ENCODE measurements at places on chromosomes 5 and 9.

DNA sequence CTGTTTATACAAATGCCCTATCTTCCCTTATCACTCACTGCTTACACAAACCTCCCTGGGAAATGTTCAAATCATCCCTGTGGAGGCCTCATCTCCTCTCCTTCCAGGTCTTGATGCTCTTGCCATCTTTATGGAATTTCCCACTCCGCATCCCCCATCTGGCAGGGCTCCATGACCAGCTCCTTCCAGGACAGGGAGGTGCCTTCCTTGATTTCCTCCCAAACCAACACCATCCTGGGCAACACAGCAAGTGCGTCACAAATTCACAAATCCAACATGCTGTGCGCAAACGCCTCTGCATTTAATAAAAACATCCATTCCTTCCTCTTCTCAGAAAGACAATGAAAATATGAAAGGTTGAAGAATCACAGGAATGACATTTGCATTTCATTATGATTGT lies 51.7 kb downstream of the EPB41L4A start:
- no peak for DNase-seq

- DNase-seq, result no peak
Measured at GRCh38 chr9:107630156-107630555, 140.6 kb upstream of the KLF4 start.

DNA sequence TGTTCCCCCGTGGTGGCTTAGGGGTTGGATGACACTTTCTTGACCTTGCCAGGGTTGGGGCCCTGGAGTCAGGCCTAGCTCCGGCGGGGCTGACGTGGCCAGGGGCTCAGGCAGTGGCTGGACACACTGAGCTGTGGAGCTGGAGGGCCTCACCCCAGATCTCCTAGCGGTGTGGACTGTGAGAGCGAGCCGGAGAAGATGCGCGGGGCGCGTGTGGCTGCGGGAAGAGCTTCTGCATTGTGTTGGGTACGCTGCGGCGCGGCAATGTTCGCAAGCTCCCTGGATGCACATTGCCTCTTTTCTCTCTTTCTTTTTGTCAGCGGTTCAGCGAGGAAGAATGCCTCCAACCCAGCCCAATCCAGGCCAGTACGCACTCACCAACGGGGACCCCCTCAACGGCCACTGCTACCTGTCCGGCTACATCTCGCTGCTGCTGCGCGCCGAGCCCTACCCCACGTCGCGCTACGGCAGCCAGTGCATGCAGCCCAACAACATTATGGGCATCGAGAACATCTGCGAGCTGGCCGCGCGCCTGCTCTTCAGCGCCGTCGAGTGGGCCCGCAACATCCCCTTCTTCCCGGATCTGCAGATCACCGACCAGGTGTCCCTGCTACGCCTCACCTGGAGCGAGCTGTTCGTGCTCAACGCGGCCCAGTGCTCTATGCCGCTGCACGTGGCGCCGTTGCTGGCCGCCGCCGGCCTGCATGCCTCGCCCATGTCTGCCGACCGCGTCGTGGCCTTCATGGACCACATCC lies 4.8 kb downstream of the NR2F1 start:
- no peak for DNase-seq

GRCh38 chr5:177982072-177982727 lies 13.8 kb downstream of the PROP1 start:
- no peak for DNase-seq

- peak; percentile 8 for DNase-seq
Measured at GRCh38 chr5:141373673-141374317, at the start of gene PCDHGA6. Gene PCDHGA6 (plus strand): TSS chr5:141373891. CDS start chr5:141374084, 193 bp downstream.

- no peak for DNase-seq
Measured at GRCh38 chr9:121841771-121842611, 190.6 kb downstream of the DAB2IP start.

- no peak for DNase-seq
Measured at GRCh38 chr5:43386960-43387362, 25.2 kb downstream of the CCL28 start.

GRCh38 chr9:92563116-92564100 lies 27.6 kb upstream of the ECM2 start:
- no peak for DNase-seq

GRCh38 chr9:121714075-121714705 lies 62.8 kb downstream of the DAB2IP start:
- no peak for DNase-seq

- DNase-seq, result peak; percentile 53
Measured at GRCh38 chr9:32581512-32582143, 8.7 kb upstream of the NDUFB6 start.

DNA sequence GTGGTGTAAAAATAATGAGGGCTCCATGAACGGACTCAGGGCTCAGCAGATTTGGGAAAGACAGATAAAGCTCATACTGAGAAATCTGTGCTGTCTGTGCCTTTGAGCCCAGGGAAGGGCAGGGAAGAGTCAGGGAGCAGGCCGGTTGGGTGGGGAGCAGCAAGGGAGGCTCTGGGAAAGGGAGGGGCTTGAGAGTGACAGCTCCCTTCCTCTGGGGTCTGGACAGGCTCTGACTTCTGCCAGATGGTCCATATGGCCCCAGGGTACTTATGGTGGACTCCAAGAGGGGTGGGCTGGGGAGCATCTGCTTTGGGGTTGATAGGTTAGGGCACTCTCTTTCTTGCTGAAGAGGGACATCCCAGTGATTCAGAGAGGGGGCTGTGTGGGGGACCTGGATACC lies 2.1 kb downstream of the NPR2 start:
- no peak for DNase-seq

DNA sequence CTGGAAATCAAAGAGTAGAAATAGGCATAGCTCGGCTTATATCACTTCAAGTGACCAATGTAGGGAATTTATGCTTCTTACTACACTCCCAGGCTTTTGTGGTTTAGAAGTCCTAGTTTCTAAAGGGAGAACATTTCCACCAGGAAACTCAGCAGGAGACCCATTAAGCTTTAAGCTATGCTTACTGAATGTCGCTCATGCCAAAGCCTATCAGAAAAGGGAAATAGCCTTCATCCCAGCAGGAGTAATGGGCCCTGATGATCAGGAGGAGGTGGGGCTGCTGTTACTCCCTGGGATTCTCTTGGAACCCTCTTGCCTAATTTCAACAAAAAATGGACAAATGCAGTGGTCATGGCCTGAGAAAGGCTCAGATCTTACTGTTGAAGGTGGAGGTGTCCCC lies 54.5 kb upstream of the SEMA6A start:
- no peak for DNase-seq

DNA sequence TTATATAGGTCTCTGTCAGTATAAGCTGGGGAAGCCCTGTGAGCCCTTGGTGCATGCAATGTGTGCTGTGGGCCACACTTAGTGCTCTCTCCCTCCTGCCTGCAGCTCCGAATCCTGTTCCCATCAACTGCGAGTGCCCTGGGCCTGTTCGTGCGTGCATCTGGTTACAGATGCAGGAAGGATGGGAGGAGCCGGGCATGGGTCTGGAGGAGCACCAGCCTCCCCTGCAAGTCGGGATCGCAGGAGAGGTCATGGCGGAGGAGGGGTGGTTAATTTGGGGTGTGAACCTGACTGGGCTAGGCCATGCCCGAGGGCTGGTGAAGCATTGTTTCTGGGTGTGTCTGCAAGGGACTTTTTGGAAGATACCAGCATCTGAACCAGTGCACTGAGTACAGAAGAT lies 274.6 kb upstream of the IRX4 start:
- no peak for DNase-seq

DNA sequence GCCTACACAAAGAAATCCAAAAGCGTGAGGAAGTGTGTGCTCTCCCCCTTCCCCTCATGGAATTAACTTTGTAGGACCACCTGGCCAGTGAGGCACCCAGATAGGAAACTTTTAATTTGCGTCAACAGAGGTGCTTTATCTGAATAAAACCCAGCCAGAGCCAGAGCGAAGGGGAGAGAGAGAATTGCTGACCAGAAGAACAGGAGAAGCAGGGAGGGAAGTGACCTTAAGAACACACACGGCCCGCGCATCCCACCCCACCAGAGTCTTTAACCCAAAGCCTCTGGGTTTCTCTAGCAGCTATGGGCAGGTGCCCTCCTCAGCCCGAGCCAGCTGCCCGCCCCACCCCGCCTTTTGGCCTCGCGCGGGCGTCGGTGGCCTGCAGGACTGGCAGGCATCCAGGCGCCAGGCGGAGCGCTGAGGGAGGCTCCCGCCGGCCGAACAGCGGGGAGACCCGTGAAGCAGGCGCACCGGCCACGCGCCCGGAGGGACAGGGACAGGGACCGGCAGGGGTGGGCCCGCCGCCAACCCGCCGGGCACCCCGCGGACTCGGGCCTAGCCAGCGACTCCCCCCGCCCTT lies 580 bp downstream of the ERAP1 start:
- no peak for DNase-seq

GRCh38 chr9:95508968-95509850 lies 7.6 kb downstream of the PTCH1 start:
- peak; percentile 75 for DNase-seq

GRCh38 chr9:1960342-1961042 lies 54.7 kb upstream of the SMARCA2 start:
- no peak for DNase-seq

DNA sequence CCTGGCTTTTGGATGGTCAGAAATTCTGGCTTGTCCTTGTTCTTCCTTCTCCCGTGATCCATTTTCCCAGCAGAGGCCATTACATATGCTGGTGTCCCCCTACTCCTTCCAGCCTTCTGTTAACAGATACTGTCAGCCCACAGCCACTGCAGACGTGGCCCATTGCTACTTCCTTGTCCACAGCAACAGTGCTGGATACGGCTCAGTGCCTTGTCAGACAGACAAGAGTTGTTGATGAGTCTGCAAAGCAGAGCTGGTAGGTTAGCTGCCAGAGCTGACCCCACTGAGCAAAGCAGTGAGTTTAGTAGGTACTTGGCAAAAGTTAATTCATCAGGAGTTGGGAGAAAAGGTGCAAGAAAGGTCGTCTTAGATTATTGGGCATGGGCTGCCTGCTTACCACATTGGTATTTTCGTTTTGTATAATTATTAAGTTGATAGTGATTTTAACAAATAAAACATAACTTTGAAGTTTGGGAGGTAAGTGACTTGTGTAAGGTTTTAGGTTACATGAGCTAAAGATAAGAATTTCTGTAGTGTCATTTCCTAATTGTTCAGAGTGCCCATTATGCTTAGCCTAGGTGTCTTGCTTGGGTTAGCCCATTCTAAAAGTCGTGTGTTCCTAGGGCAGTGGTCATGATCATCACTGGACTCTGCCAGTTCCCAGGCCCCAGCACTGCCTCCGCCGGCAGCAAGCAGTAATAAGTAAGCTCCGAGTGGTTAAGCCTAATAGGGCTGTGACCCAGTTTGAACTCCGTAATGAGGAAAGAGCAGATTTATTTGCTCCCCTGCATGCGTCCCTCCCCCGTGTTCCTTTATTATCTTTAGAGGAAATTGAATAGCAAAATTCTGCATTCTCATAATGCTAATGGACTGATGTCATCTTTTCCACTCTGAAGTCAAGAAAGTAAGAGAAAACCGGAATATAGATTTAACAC lies 292.0 kb downstream of the FANCC start:
- DNase-seq, result no peak

- DNase-seq, result no peak
Measured at GRCh38 chr9:93660352-93661046, 84.1 kb downstream of the PHF2 start.

GRCh38 chr9:92308893-92309292 lies 15.4 kb upstream of the IARS1 start:
- no peak for DNase-seq

GRCh38 chr9:126934441-126934840 lies 19.9 kb downstream of the RALGPS1 start:
- no peak for DNase-seq

DNA sequence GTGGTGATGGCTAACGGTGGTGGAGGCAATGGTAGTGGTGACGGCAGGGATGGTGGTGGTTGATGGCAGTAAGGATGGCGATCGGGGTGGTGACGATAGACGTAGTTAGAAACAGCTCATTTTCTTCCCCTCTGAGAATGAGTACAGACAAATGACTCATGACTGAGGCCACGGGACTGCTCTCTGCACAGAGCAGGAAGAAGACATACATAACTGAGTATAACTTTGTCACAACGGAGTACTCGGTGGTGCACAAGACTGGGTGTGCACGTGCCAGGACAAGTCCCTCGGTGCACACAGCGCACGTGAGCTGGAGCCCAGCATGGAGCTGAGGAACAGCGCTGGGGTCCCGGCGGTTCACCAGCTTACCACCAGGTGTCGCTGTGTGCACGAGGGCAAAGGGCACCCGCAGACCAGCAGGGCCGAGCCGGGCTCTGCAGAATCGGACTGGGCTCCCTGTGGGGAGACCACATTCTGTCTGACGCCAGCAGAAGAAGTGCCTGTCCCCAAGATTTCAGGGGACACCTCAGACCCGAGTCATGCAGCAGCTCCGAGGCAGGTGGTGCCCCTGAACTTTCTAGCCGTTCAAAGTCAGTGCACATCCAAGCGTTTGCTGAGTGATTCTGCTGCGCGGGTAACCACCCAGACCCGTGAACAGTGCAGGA lies 188.6 kb downstream of the FSTL4 start:
- peak; percentile 56 for DNase-seq

DNA sequence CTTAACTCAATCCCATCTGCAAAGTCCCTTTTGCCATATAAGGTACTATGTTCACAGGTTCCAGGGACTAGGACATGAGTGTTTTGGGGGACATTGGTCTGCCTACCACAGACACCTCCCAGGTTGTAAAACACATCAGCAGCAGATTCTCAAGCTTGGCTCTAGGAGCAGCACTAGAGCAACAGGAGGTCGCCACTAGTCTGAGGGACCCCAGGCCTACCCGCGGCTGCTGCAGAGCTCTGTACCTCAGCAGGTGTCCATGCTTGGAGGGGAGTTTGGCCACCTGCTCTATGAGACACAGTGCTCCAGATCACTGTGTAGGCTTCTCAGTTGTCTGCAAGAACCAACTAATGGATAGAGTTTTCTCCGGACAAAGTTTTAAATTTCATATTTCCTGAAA lies 262.2 kb upstream of the ARRDC3 start:
- DNase-seq, result no peak

DNA sequence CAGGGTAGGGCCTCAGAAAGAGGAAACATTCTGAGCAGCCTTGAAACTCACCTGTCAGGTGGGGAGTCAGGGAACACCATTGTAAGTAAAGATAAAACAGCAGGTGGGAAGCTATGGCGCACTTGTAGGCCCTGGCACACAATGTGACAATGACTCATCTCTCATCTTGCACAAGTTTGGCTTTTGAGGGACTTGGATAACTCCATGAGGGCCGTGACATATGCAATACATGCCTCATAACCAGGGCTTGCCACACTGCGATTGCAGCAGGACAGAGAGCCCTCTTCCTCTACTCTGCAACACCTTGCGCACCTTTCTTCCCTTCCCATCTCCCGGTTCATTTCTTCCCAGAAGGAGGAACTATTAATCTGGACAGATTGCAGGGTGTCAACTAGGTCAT lies 144.9 kb downstream of the CEP120 start:
- DNase-seq, result no peak

DNA sequence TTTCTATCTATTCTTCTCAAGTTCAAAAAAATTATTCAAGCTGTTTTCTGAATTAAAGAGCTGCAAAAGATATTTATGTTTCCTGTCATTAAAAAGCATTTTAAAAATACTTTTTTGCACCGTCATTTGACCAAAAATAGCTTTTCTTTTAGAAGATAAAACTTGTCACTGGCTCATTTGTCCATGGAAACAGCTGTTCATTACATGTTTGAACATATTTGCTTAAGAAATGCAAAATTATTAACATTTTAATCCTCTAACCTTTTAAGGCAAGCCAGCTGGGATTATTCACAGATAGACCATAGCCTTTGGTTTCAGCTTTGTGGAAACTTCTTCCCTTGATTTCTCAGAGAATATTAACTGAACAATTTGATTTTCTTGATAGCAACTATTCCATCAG lies 393.9 kb downstream of the TUSC1 start:
- no peak for DNase-seq

- no peak for DNase-seq
Measured at GRCh38 chr9:133572821-133573361, 36.3 kb downstream of the FAM163B start.

GRCh38 chr9:99628849-99629620 lies 192.7 kb upstream of the NR4A3 start:
- DNase-seq, result no peak
